Activated CD8-positive, alpha-beta T cell treated with anti-CD3 and anti-CD28 coated beads, Interleukin-2, amount 10 ng/mL, durations not matched to agents 7 days and 5 days (primary cell): ENCODE measurements at places on chromosomes 1 and 21. TPM values are rescaled to one million over a fixed set of nuclear protein-coding genes. Genes with fewer than 3 reads are reported as not detected.

Gene LEPR
- 1.3 TPM for total RNA-seq

- H3K4me3 ChIP-seq, result no peak overlapping the region
- no peaks in the 10 kb centered on the region for H3K36me3 ChIP-seq
- no peak overlapping the region for H3K27ac ChIP-seq
- H3K4me1 ChIP-seq, result no peaks in the 10 kb centered on the region
Observed at GRCh38 chr1:56571448-56571847, 7.9 kb downstream of the PLPP3 start.

GRCh38 chr1:203103216-203103615, 17.4 kb upstream of the MYOG start:
- H3K27me3 ChIP-seq, result peaks cover 21% of the 10 kb centered on the region
- no peak for DNase-seq
- no peak overlapping the region for H3K4me3 ChIP-seq
- H3K36me3 ChIP-seq, result no peaks in the 10 kb centered on the region

- H3K36me3 ChIP-seq, result no peaks in the 10 kb centered on the region
- H3K4me3 ChIP-seq, result no peak overlapping the region
- H3K4me1 ChIP-seq, result no peaks in the 10 kb centered on the region
Observed at GRCh38 chr1:158801396-158801795, 20.4 kb upstream of the OR6N2 start.

DNA sequence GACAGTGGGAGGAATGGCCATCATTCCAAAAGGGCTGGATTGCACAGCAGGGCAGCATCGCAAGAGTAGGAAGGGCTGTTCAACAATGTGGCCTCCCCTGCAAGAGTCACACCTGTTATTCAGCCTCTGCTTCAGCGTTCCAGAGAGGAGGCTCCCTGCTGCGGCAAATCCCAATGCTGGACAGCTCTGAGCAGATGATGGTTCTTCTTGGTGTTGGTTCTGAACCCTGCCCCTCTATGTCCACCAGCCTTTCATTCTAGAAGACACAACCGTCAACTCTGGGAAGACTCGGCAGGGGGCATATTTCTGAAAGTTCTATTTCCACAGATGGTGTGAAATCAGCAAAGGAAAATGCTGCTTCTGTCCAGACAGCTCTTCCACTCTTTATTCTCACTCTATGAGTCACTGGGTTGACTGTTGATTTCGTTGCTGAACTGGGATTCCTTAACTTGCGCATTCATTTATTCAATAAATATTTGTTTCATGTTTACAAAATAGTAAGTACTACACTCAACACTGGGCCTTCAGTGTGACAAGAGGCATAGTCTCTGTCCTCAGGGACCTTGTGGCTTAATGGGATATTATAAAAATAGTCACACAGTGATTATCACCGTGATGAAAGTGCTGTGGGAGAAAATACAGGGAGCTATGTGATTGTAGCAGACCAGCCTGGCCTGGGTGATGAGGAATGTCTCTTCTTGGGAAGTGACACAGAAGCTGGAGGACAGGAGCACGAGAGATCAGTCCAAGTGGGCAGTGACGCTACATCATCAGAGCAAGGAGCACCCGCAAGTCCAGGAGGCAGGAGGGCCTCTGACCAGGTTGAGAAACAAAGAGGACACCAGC, 260.3 kb downstream of the SIPA1L2 start:
- H3K4me3 ChIP-seq, result no peak overlapping the region
- no peaks in the 10 kb centered on the region for H3K36me3 ChIP-seq
- H3K4me1 ChIP-seq, result no peaks in the 10 kb centered on the region
- no peak overlapping the region for H3K27ac ChIP-seq

DNA sequence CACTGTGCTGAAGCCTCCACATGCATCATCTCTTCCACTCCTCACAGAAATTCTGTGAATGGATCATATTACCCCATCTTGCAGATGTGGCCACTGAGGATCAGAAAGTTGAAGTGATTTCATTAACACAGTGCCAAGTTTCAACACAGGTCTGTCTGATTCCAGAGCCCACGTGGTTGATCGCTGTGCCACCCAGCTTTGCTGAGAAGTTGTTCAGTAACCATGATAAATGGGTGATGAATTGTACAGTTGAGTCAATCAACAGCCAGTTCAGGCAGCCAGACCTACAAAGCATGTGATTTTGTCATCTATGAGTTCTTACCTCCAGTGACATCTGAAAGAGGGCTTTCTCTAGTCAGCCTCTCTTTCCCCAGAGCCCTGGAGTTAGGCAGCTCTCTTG, 61.8 kb upstream of the GRHL3 start:
- no peaks in the 10 kb centered on the region for H3K36me3 ChIP-seq
- H3K4me3 ChIP-seq, result no peak overlapping the region
- peaks cover 9% of the 10 kb centered on the region for H3K4me1 ChIP-seq
- peaks cover 16% of the 10 kb centered on the region for H3K27me3 ChIP-seq
- no peak overlapping the region for H3K27ac ChIP-seq

- H3K27me3 ChIP-seq, result peaks cover 4% of the 10 kb centered on the region
- no peak overlapping the region for H3K27ac ChIP-seq
- H3K4me3 ChIP-seq, result no peak overlapping the region
- peaks cover 13% of the 10 kb centered on the region for H3K36me3 ChIP-seq
Observed at GRCh38 chr21:34946385-34946840, 102.7 kb downstream of the RUNX1 start.

DNA sequence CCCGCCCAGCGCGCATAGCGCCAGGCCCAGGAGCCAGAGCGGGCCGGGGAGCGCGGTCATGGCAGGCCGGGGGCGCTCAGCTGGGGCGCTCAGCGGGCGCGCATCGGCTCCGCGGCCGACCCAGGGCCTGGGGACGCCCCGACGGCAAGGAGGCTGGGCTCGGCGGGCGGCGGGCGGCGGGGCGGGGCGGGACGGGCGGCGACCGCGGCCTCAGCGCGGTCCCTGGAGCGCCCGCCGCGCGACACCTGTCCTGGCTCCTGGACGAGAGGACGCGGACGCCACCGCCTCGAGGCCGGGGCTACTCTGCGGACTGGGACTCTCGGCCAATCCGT, 273 bp downstream of the BMP8B start:
- H3K27ac ChIP-seq, result no peak overlapping the region
- H3K4me3 ChIP-seq, result no peak overlapping the region
- peaks cover 33% of the 10 kb centered on the region for H3K27me3 ChIP-seq
